Left hindlimb (tissue), 1 donor: ENCODE measurements at places on chromosomes 3 and 15.

- no peak for DNase-seq
Measured at GRCh38 chr3:148816981-148817525, 10.6 kb upstream of the CPB1 start.

DNA sequence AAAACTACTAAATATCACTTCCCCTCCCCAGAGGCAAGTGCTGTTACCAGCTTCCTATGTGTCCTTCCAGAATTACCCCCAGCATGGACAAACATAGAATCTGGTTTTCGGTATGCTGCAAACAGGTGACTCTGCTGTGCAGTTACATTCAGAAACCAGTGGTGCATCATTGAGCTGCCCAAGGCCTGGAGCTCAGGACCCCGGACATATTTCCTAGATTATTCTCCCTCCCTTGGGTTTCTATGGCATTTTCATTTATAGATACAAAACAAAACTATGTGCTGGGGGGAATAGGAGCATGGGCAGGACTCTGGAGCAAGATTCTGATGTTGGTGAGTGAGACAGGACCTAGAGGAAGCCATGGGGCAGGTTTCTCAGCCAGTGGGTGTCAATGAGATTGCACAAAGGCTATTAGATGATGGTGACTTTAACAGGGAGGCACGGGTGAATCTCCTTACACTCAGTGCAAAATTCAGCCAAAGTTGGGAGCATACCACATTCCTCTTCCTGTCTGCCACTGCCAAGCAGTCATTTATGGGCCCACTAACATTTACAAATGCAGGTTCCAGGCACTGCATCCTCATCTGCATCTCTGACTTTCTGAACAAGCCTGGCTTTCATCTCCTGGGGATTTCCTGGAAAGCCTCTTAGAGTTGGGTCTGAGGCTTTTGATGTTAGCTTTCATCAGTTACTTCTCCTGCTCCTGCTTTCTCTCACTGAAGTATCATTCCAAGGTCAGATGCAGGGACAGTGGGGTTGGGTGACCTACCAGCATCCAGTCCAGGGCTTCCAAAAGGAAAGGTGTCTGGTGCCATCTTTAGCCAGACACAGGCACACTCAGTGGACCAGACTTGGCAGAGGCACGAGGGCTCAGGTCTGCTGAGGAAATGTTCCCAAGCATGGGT, 44.5 kb downstream of the CMTM7 start:
- DNase-seq = no peak

GRCh38 chr3:71893122-71893521, 108.2 kb upstream of the PROK2 start:
- DNase-seq = no peak

- no peak for DNase-seq
Measured at GRCh38 chr3:42501681-42502428, 588 bp upstream of the VIPR1 start.

- DNase-seq = no peak
Measured at GRCh38 chr3:156633335-156633734, 41.1 kb upstream of the TIPARP start.

GRCh38 chr3:172839679-172840078, 89.2 kb downstream of the ECT2 start:
- DNase-seq = no peak

DNA sequence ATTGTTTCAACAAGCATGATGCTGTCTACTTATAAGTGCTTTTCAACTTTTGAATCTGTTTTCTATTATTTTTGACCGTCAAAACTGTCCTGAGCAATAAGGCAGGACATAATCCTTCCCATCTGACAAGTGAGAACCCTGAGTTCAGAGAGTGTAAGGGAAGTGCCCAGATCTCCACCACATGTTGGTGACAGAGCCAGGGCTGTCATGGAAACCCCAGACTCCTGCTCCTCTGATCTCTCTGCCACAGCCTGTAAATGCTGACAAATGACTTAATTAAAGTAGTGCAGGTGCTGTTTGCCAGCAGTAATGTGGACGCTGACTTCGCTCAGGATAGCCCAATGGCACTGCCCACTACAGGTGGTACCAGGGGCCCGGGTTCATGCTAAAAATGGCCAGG, 40.3 kb downstream of the SPSB4 start:
- peak; percentile 43 for DNase-seq

- no peak for DNase-seq
Measured at GRCh38 chr3:145457825-145458552, 703.0 kb downstream of the PLOD2 start.

DNA sequence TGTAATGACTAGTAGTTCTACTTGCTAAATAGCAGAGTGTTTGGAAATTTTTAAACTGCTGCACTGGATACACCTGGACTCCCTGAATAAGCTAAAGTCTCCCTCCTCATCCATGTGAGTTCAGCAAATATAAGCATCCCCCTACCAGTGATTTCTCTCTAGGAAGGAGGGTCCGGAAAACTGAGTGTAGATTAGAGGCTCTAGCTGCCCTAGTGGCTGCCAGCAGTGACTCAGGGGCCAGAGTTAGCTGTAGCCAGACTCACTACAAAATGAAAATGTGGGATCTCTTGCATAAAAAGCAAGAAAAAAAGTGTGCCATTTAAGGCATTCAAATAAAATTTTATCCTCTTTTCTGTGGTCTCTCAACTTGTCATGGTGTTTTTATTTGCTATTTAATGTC, 485.0 kb upstream of the ATP11B start:
- DNase-seq = no peak

GRCh38 chr3:65356331-65357248, 668.8 kb upstream of the ADAMTS9 start:
- peak; percentile 46 for DNase-seq

DNA sequence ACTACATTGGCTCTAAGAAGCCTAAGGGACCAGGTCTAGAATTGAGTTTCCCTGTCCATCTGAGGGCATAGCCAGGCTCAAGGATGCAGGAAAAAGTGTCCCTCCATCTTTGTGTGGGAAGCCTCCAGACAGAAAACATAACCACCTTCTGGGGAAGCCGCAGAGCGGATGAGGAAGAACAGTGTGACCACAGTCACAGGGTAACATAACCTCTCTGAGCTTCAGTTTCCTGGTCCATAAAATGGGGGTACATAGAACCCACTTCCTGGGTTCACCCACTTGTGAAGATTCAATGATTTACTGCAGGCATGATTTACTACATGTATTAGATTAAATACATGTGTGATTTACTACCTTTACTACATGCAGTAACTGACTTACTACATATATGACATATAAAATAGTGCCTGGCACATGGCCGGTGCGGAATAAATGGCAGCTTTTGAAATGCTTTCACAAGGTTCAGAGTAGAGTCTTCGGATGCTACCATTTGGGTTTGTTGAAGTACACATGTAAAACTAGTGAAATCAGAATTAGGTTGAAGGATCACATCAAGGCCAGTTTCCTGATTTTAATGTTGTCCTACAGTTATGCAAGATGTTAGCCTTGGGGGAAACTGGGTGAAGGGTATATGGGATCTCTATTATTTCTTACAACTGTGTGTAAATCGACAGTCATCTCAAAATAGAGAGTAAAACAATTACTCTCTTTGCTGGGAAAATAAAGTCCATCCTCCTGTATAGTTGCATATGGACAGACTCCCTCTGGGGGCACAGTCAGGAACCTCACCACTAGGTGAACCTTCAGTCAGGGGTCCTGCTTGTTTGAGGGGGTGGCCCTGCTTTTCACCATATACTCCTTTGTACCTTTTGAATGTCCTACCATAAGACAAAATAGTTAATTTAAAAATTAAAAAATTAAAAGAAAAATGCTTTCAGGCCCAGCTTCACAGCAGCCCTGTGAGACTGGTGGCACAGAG, 86.0 kb downstream of the SEMA5B start:
- no peak for DNase-seq

GRCh38 chr3:123948449-123948848, 12.6 kb downstream of the CCDC14 start:
- DNase-seq = no peak

GRCh38 chr3:169344465-169344864, 319.0 kb downstream of the MECOM start:
- DNase-seq = no peak

DNA sequence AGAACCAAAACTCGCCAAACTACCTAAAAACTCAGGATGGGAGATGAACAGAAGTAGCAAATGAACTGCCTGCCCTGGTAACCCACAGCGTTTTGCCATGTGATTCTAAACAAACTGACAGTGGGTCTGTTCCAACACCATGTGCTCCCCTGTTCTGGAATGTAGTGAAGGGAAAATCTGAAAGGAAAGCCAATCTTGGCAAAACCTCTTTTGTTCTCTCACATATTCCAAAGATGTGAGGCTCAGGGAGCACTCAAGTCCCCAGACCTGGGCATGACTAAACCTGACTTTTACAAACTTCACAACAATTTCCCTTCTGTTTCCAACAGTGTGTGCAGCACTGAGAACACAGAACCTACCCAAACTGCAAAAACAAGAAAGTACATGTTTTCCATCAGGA, 116.1 kb downstream of the IMPG2 start:
- DNase-seq = no peak

DNA sequence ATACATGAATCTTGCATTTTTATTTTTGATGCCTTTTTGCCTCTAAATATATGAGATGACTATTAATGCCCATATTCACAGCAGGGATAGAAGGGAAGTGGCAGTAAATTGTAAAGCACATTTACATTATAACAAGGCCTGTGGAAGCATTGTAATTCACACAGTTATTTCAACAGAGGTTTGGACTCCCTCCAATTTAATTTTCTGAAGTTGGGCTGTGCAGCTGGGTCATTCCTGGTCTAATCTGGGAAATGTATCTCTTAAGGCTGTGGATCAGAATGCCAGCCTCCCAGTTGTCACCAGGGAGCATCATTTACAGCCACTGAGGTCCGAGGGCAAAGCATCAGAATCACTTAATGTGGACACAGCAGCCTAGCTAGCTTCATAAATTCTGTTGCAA, 434.5 kb downstream of the MFSD1 start:
- DNase-seq = no peak

DNA sequence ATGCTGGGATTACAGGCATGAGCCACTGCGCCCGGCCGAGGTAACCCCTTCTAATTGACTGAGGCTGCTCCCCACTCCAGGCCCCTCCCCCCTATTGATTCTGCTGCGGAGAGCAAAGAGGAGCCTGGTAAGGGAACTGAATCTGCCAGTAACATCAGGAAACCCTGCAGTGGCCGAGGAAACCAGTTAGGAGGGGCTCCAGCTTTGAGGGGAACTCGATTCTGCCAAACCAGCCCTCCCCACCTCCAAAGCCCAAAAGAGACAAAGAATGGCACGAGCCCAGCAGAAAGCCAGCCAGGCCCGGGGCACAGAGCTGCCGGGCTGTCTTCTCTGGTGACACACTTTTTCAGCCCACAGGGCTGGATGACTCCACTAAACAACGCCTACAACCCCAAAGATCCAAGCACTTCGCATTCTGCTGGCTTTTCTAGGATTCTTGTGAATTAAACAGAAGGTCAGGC, 15.0 kb upstream of the ACAD9 start:
- DNase-seq = no peak

- no peak for DNase-seq
Measured at GRCh38 chr3:58421004-58421403, 12.6 kb downstream of the PDHB start.

DNA sequence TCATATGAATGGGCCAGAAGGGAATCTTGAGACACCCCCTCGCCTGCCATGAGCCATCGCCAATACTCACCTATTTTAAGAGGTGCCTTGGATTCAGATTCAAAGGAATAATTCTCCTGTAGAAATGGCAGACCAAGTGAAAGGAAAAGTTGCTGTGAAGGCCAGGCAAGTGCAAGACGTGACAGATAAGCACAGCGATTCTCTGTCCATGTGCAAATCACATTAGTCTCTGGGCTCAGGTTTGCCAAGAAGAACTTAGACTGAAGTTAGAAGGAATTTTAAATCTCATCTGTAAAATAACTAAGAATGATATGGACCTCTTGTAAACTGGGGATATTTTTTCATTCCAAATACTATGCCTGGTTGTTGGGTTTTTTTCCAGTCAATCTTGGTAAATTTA, 173.6 kb downstream of the UACA start:
- DNase-seq = no peak

DNA sequence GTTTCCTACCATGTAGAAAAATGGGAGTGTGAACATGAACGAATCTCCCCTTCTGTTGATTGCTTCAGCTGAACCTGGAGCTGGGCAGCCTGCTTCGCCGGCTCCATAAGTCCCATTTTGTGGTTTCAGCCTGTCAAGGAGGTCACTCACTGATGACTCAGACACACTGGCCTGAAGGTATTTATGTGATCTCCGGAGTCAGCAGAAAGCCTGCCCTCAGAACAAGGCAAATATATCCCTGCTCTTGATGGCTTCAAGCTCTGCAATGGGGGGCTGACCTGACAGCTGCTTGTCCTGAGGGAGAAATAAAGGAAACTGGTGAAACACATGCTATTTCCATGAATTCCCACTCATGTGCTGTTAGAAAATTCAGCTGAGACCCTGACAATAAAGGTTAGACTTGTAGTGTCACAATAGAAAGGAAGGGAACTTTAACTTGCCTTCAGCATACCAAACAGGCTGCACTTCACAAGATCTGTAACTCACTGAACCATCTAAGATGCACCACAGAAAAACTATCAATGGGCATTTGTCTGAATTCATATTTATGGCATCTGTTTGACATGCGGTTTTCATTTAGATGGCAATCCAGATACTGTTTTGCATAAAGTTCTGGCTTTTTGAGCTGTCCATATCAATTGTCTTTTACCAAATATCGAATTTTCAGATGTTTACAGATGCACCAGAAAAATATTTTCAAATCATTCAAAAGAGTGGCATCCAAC, 282.0 kb upstream of the VEPH1 start:
- DNase-seq = no peak

DNA sequence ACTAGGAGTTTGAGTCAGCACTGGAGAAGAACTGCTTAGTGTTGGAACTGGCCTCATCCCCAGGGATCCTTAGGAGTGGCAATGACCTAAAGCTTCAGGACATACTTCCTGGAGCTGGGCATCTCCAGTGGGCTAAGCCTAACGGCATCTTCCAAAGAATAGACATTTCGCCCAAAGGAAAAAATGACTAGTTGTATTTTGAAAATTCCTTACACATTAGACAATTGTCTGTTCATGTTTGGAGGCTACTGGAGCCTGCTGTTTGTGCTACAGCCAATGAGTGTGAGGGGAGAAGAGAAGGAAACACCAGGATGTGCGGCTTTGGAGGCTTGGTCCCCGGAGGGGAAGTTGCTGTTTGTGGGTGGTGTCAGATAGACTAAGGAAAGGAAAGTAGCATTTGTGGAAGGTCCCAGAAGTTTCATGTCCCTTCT, 77.6 kb downstream of the POLR2M start:
- DNase-seq = peak; percentile 42

- DNase-seq = no peak
Measured at GRCh38 chr3:71461114-71461513, 122.4 kb downstream of the FOXP1 start.
